ENCODE measurements at places on chromosomes 4 and X.

DNA sequence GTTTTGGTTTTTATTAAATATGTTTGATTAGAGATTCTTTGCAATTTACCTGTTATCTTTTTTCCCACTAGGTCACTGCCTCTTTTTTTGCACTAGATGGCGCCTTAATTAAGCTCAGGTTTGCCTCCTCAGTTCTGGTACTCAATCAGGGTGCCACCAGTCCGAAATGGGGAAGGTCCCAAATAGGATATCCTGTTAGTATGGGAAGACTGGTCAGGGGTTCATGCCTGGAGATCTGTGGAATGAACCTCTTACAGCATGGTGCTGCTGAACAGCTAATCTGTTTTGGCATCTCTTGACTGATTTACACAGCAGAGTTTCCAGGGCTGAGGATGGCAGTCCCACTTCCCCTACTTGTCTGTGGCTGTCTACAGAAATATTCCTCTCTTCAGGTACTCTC, 24.2 kb upstream of the VSIG1 start:
- DNase-seq: no peak

DNA sequence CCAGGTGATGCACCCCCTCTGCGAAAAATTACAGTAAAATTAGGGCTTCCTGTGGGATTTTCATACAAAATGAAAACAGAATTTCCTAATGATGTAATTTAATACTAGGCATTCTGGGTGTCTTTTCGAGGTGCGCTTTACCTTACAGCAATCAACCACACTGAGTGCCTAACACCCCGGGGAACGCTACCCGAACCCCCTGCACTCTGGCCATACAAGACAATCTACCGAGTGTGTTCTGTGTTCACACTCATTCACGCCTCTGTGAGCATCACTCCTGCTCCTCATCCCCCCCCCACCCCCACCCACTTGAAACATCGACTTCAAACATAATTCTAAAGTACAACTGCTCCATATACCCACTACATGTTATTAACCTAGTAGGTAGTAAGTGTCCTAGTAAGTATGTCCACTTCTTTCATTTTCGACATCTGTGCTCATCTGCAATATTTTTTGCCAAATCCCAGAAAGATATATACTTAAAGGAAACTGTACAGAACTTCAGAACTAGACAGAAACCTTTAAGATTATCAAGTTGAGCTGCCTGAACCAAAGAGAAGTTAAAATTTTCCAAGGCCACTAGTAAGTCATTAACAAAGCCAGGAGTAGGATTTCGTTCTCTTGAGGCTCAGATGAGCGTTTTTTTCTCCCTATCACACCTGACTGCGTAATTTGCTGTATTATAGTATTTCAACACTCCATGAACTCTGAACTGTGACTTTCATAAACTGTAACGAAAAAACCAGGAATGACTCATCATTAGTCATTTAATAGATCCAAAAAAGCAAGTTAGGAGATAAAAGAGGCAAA, 80.0 kb downstream of the FAT1 start:
- no peak for DNase-seq

DNA sequence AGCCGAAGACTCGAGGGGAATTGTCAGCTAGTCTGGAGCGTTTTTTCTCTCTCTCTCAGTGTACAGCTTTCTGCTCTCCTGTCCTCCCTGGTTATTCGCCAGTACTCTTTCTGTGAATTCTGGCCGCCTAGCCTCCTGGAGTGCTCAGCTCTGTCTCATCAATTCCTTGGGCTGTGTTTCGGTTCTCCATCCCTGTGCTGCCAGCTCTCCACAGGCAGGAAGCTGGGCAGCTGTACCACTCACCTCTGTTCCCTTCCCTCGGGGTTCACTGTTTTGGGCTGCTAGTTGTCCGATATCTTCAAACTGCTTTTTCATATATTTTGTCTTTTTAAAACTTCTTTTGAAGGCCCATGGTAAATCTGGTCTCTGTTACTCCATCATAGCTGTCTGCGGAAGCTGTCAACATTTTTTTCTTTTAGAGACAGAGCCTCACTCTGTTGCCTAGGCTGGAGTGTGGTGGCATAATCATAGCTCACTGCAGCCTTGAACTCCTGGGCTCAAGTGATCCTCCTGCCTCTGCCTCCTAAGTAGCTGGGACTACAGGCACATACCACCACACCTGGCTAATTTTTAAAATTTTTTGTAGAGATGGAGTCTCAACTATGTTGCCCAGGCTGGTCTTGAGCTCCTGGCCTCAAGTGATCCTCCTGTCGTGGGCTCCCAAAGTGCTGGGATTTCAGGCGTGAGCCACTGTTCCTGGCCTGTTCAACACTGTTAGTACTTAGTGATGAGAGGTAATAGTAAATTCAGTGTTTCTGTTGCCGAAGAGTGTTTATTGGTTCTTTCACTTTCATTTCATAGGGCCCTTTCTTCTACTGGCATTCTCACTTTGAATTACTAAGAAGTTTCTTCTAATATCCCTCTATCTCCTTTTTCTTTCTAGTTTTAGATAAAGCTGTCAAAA, 18.6 kb downstream of the ZCCHC4 start:
- DNase-seq: no peak

- DNase-seq: no peak
These were observed 181.0 kb upstream of the KCNIP4 start for GRCh38 chr4:22129454-22130029.

DNA sequence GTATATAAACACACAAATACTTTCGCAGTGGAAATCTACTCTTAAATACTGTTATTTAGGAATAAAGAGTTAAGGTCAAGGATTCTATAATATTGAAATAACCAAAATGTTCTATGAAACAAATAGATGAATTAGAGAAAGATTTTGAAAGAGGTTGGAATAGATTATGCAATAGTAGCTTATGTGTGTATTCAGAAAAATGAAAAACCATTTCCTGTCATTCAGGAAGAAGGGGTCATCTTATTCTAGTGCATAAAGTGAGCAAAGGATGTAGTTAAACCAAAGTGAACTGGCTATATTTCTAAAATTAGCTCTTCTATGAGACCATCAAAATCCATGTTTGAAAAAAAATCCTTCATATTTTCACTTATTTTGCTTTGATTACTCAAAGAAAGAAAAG, 30.0 kb upstream of the MYOZ2 start:
- no peak for DNase-seq

- DNase-seq: no peak
These were observed 162.2 kb downstream of the DCHS2 start for GRCh38 chr4:154329268-154329868.

GRCh38 chr4:62135565-62136156, 935.5 kb downstream of the ADGRL3 start:
- no peak for DNase-seq

GRCh38 chr4:185312699-185313098, 83.0 kb downstream of the LRP2BP start:
- DNase-seq: no peak

GRCh38 chr4:140308366-140309123, 64.9 kb upstream of the SCOC start:
- DNase-seq: no peak

DNA sequence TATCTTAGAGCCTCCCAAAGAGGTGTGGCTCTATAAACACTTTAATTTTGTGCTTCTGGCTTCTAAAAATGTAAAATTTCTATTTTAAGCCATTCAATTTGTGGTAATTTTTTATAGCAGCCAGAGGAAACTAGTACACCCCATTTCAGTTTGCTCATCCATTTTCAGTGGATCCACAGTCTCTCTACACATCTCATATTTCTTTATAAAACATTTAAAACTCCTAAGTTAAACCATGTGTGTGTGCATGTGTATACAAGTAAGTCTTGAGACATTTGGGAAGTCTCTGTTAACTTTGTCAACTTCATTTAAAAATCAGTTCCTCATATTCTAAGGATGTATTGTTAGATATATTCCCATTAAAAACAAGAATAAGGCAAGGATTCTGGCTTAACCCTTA, 273.2 kb downstream of the IL15 start:
- no peak for DNase-seq

DNA sequence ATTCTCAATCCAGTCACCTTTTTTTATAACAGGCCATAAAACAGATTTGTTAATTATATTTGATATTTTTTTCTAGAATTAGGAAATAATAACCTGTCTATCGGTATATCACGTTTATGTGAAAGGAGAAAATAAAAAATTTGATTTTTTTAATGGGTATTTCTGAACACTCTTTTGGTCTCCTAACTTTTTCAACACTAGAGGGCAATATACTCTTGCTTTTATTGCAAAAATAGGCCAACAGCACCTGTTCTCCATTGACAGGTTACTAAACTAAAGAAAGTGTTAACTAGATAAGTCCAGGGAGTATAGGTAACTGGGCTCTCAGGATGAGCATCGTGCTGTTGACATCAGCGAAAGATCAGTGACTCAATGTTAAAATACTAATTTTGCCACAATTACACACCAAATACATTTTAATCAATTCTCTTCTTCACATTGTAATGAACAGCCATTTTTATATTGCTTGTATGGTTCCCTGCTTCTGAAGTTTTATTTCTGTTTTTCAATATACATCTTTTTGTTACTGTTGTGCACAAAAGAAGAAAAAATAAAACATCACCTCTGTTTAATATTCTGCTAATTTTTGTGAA, 22.8 kb downstream of the NDST4 start:
- DNase-seq: no peak
